ENCODE measurements at places on chromosomes 13 and 19.

GRCh38 chr19:47438793-47439220, 19.5 kb upstream of the MEIS3 start:
- no peak for DNase-seq

DNA sequence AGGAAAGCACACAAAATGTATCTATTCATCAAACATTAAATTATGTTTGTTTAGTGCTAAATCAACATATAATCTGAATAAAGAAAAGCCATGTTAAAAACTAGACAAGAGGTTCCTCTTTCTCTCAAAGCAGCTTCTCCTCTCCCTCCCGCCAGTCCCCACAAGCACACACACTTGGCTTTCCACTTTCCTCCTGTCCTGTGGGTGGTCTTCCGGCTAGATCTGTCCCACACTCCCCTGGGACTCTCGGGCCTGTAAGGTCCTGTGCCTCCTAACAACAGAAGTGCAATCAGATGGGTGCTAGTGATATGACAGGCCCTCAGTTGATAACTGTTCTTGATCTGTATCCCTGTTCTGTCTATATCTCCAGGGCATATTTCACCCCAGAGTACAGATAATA, 45.6 kb upstream of the RAP2A start:
- no peak for DNase-seq

- no peak for DNase-seq
Measured at GRCh38 chr13:111292710-111293485, 27.5 kb upstream of the TEX29 start.

GRCh38 chr13:113489549-113490495, 689 bp downstream of the DCUN1D2 start:
- DNase-seq, result peak; percentile 12

GRCh38 chr13:78998630-78999315, 339.8 kb upstream of the OBI1 start:
- DNase-seq, result no peak

DNA sequence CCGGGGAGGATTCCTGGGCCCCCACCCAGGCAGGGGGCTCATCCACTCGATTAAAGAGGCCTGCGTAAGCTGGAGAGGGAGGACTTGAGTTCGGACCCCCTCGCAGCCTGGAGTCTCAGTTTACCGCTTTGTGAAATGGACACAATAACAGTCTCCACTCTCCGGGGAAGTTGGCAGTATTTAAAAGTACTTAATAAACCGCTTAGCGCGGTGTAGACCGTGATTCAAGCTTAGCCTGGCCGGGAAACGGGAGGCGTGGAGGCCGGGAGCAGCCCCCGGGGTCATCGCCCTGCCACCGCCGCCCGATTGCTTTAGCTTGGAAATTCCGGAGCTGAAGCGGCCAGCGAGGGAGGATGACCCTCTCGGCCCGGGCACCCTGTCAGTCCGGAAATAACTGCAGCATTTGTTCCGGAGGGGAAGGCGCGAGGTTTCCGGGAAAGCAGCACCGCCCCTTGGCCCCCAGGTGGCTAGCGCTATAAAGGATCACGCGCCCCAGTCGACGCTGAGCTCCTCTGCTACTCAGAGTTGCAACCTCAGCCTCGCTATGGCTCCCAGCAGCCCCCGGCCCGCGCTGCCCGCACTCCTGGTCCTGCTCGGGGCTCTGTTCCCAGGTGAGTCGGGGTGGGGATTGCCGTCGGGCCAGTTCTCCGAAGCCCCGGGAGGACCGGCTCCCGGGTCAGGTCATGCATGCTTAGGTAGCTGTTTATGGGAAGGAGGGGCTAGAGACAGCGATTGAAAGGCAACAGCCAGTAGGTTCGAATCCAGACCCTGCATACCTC, at the start of gene ICAM1:
ICAM1 (plus strand) TSS at position 505 of the 779 bp plus-strand sequence; CDS start at position 545, 40 bp downstream.
- peak; percentile 66 for DNase-seq

GRCh38 chr13:46580362-46580839, 27.4 kb downstream of the LRCH1 start:
- DNase-seq, result no peak

GRCh38 chr13:91369441-91369831, 21.9 kb downstream of the MIR17HG start:
- no peak for DNase-seq

- no peak for DNase-seq
Measured at GRCh38 chr19:36064826-36065225, 10.1 kb downstream of the WDR62 start.

DNA sequence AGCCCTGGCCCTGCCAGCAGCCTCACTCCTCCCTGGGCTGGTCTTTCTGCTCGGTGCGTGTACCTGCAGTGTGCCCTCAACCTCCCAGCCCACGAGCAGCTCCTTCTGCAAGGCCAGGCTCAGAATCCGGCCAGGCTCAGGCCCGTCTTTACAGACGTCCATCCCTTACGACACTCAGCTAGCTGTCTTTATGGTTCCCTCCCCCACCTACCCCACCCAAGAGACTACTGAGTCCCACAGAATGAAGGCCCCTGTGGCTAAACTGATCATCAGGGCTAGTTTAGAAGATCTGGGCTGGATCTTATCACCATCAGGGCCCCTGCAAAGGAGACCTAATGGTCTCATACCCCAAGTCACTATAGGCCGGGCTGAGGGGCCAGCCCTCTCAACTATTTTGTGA, 10.7 kb downstream of the TMEM150B start:
- DNase-seq, result no peak

GRCh38 chr13:71979616-71980015, 112.6 kb upstream of the DACH1 start:
- no peak for DNase-seq

GRCh38 chr19:41575998-41576397, at the start of gene CEACAM21:
TSS of gene CEACAM21 (plus strand) at chr19:41576166. CDS start at chr19:41576275, 109 bp downstream.
- no peak for DNase-seq
